Amygdala (tissue), 56 donors: ENCODE measurements at places on chromosomes 16 and 17.

DNA sequence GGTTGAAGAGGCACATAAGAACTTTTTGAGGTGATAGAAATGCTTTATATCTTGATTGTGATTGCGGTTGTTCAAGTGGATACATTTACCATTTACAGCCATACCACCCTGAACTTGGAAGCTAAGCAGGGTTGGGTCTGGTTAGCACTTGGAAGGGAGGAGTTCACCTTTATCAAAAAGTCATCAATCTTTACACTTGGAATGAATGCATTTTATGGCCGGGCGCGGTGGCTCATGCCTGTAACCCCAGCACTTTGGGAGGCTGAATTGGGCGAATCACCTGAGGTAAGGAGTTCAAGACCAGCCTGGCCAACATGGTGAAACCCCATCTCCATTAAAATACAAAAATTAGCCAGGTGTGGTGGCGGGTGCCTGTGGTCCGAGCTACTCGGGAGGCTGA lies 9.5 kb upstream of the GJD3 start:
- no peak for DNase-seq

DNA sequence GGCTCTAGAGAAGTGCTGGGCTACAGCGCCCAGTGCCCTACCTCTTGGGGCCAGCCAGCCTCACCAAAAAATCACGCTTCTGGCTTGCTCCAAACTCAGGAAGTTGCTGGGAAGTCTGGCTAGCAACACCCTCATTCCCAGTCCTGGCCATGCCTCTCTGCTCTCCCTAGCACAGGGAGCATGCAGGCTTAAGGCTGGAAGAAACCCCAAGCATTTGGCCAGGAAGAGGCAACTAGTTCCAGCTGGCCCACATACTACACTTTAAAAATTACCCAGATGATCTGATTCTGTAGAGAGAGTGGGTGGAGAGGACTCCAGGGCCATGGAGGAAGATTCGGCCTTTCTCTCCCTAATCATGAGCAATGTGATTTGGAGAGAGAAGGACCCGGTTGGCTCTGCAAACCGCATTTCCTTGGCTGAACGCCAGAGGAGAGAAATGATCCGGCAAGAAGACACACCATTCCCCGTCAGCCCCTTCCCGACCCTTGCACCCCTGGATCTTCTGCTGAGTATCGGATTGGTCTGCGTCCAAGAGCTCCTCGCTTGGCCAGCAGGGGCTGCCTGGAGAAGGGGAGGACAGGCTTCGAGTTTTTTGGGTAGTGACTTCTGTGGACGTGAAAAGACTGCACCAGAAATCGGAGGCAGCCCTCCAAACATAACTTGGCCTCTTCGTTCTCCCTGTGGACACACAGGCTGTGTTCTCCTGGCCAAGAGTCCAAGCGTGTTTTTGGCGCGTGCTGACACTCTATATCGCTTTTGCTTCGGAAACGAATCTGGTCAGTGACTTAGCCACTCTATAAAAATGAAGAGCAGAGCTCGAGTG lies 406.3 kb downstream of the WWOX start:
- DNase-seq = peak; percentile 57

GRCh38 chr17:44043272-44043696 lies 23.2 kb downstream of the LSM12 start:
- DNase-seq = no peak

- no peak for DNase-seq
These were observed 43.6 kb upstream of the USP7 start for GRCh38 chr16:9007177-9007794.

- no peak for DNase-seq
These were observed 14.1 kb downstream of the MAPT start for GRCh38 chr17:45908460-45908859.

DNA sequence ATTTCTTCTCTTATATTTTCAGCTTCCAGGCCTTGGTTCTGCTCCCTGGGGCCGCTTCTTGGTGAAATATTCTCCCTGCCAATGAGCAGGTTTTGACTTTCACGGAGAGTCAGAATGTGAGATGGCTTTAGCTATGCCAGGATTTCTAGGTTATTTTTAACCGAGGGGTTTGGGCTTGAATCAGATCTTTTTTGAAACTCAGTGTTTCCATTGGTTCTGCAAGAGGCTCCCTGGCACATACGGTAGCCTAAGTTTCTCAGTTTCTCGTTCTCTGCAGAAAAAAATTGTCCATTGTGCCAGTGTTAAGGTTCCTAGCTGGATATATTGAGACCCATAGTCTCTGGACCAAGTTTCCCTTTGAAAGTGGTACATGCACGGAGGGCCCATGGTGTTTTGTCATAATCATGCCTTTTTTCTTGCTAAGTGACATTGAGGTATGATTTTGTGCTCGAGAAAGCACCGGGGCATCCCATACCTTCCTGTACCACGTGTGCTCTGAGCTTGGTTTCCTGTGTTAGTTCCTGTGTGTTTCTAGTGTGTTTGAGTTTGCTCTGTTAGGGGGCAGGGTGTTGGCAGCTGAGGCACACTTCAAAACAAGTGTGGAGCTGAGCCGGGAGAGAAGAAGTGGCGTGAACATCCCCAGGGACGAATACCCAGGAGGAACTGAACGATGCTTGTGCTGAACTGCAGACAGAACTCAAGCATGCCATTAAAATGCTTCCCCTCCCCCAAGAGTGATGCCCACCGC lies 127.2 kb downstream of the HS3ST3B1 start:
- DNase-seq = no peak

DNA sequence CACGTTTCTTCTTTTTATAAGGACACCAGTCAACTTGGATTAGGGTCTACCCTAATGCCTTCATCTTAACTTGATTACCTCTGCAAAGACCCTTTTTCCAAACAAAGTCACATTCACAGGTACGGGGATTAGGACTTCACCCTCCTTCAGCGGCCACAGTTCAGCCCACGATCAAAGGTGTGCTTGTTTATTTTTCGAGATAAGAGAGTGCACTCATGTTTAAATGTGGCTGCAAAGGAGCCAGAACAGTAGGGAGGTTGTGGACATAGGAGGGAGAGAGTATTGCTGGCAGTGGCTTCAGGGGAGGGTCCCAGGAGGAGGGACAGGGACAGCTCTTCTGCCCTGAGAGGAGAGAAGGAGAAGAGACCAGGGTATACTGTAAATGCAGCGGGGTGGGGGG lies 46.7 kb downstream of the MGAT5B start:
- DNase-seq = no peak

GRCh38 chr17:27244491-27245223 lies 49.3 kb upstream of the WSB1 start:
- DNase-seq = no peak

GRCh38 chr16:60074378-60074777 lies 1340.3 kb upstream of the GOT2 start:
- DNase-seq = no peak

- no peak for DNase-seq
These were observed 78.7 kb upstream of the GPRC5B start for GRCh38 chr16:19963301-19963700.

GRCh38 chr17:12463102-12463501 lies 202.6 kb upstream of the MYOCD start:
- no peak for DNase-seq

DNA sequence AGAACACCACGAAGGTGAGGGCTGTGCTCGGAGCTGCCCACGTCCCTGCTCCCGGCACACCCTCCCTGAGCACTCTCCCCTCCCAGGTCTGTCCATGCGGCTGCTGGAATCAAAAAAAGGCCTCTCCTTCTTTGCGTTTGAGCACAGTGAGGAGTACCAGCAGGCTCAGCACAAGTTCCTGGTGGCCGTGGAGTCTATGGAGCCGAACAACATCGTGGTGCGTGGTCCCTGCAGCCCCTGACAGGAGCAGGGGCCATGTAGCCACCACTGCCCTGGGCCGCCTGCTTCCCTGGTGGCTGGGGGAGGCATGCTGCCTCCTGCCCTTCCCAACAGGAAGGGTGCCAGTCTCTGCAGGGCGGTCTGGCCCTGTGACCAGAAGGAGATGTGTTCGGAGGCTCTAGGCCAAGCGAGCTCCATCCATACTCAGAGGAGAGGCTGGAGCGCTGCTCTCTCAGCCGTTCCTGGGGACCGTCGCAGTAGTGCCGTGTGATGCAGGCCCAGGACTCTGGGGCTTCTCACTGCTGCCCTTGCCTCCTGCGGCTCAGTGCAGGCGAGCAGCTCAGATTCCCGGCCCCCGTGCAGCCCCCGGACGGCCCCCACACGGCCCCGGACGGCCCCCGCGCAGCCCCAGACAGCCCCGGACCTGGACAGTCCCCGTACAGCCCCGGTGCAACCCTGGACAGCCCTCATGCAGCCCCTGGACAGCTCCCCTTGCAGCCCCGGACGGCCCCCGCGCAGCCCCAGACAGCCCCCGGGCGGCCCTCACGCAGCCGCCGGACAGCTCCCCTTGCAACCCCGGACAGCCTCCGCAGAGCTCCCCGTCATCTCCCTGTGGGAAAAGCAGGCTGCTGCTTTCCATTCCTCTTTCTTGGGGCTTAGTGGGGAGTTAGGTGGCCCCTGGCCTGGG lies 20.5 kb downstream of the TCF25 start:
- no peak for DNase-seq

- DNase-seq = no peak
These were observed 714 bp downstream of the SLC38A8 start for GRCh38 chr16:84041881-84042280.

- no peak for DNase-seq
These were observed at the start of gene AATK for GRCh38 chr17:81166033-81166492. Gene AATK (minus strand): TSS chr17:81166221. CDS start chr17:81165992, 229 bp downstream.

GRCh38 chr16:15450624-15451023 lies 16.2 kb downstream of the BMERB1 start:
- no peak for DNase-seq

GRCh38 chr17:47305302-47305923 lies 18.3 kb upstream of the EFCAB13 start:
- DNase-seq = no peak

DNA sequence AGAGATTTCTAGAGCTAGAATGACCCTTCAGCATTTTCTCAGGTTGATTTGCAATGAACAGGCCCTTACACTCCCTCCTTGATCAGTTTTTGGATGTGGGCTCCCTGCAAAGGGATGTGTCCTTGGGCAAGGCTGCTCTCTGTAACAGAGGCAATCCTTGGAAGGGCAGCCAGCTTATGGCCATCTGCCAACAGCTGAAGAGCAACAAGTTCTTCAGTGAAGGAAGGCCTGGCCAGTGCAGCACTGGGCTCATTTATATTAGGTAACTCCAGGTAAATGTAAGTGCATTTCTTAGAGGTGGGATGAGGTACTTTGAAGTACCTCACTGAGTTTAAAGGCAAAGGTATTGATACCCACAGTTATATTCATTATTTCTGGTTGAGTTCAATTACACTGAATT lies 114.3 kb upstream of the KCNJ16 start:
- DNase-seq = no peak

DNA sequence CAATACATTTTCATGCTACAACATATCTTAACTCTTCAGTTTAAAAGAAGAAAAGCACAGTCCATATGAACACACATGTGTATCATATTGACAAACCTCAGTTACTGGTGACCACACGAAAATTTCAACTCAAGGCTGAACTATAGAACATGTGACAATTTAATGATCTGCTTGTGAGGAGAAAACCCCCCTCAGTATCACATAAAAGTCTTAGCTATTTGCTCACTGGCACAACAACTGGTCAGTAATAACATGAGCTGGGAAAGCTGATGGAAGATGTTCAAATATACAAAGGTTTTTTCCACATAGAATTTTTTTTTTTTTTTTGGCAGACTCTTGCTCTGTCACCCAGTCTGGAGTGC lies 19.5 kb downstream of the ZNF652 start:
- no peak for DNase-seq

GRCh38 chr16:84628226-84628731 lies 10.4 kb upstream of the COTL1 start:
- DNase-seq = no peak

GRCh38 chr17:8789743-8790142 lies 9.4 kb downstream of the MFSD6L start:
- DNase-seq = no peak

DNA sequence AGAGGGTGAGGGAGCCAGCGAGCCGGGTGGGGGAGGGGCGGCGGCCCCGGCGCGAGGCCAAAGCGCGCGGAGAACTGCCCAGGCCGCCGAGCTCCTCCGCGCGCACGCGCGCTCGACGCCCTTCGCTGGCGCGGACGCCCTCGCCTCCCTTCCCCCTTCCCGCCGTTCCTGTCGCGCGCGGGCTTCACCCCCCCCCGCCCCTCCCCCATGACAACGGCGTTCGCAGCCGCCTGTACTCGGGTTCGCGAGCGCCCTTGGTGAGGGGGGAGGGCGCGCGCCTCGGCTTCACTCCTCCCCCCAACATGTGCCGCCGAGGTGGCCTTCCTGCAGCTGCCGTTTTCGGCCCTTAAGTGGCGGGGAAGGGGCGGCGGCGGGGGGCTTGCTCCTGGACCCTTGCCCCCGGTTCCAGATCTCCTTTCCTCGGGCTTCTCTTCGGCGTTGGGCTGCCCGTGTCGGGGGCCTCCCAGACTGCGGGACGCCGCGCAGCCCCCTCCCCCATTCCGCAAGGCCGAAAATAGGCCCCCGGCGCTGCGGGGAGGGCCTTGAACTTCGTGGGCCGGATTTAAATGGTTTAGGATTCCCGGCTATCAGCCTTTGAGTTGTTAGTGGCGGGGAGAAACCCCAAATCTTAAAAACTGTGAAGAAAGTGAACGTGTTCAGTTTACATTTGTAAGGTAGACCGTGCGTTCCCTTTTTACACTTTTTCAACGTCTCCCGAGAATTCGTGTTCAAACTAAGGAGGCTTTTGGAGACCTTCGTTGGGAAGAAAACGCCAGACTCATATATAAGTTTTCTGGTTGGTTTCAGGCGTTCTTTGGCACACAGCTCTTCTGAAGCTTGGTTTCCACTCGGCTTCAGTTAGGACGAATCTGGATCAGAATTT lies 653 bp downstream of the SRRM2 start:
- DNase-seq = peak; percentile 83

DNA sequence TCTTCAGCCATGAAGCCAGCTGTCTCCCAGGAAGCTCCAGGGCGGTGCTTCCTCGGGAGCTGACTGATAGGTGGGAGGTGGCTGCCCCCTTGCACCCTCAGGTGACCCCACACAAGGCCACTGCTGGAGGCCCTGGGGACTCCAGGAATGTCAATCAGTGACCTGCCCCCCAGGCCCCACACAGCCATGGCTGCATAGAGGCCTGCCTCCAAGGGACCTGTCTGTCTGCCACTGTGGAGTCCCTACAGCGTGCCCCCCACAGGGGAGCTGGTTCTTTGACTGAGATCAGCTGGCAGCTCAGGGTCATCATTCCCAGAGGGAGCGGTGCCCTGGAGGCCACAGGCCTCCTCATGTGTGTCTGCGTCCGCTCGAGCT lies 14.1 kb downstream of the STH start:
- DNase-seq = no peak

- DNase-seq = no peak
These were observed 31.0 kb downstream of the ZNRF1 start for GRCh38 chr16:75029854-75030253.

DNA sequence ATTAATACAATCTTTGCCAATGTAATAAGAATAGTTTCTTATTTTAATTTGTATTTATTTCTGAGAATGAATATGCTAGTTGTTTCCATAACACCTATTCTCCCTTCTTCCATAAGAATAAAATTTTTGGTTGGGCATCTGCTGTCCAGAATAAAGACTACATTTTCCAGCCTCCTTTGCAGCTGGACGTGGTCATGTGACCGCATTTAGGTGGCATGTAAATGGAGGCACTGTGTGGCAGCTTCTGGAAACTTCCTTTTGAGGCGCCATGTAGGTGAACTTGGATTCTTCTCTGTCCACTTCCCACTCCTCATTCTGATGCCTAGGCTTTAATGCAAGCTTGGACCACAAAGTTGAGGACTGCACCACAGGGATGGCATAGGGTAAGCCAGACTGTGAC lies 215.4 kb upstream of the AXIN2 start:
- DNase-seq = no peak
